Stromal cell of bone marrow (primary cell): ENCODE measurements at places on chromosomes 2 and 18.
A peak's percentile ranks its signal among the peaks of the same experiment; 100 is the strongest.

DNA sequence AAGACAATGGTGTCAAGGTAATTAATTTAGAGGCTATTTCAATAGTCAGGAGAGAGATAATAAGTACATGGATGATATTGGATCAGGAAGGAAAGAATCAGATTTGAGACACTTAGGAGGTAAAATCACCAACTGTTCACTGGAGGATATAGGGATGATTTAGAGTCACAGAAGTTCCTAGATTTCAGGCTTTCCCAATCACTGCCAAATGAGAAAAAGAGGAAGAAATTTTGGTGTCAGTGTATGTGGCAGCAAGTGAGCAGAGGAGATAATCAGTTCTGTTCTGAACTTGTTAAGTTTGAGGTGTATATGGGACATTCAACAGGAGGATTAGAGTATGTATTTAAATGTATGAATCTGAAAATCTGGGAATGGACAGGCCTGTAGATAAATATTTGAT is 640.4 kb downstream of the NR4A2 start:
- no peak for DNase-seq

- DNase-seq: no peak
These were observed 12.8 kb upstream of the ALPP start for GRCh38 chr2:232365621-232366321.

- DNase-seq: no peak
These were observed 45.6 kb downstream of the RAB27B start for GRCh38 chr18:54873884-54874255.

- no peak for DNase-seq
These were observed 18.5 kb upstream of the STEAP3 start for GRCh38 chr2:119205001-119205706.

- DNase-seq: no peak
These were observed 30.3 kb upstream of the SEC11C start for GRCh38 chr18:59109375-59109774.

DNA sequence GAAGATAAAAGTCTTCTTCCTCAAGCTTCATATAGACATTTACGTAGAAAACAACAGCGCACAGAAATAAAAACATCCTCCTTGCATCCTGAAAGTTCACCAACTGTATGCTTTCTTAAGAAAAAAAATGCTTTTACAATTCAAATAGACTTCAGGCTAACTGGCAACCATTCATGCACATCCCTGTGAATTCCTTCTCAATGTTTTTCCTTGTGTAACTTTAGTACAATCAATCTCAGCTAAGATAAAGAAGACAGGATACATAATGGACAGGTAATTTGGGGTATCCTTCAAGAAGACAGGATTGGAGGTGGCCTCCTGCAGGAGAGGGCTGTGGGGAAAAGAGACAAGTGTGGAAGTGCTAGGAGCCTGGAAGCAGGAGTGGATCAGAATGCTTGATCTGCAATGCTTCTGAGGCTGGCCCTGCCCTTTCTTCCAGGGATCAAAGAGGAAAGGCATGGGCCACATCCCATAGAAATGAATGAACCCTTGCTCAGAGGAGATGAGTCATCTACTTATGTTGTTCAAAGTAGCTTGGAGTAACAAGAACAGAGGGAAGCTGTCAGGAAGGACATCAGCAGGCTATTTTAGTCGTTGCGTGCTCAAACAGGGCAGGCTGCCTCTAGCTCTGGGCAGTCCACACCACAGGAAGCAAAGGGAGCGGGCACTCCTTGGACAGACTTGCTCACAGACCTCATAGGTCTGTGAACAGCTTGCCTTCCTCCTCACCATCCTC is 126.6 kb downstream of the TMEM131 start:
- peak; percentile 91 for DNase-seq

DNA sequence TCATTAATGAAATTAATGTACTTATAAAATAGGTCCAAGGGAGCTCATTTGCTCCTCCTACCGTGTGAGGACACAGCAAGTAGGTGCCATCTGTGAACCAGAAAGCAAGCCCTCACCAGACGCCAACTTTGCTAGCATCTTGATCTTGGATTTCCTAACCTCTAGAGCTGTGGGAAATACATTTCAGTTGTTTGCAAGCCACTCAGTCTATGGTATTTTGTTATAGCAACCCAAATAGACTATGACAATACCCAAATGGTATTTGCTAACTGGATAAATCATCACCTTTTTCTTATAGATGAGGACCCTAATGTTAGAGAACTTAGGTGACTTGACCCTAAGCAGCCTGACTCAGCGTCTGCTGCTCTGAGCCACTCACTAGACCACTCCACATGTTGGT is 379.6 kb downstream of the HRH4 start:
- DNase-seq: no peak

GRCh38 chr2:195445639-195446038 is 211.4 kb upstream of the SLC39A10 start:
- no peak for DNase-seq

DNA sequence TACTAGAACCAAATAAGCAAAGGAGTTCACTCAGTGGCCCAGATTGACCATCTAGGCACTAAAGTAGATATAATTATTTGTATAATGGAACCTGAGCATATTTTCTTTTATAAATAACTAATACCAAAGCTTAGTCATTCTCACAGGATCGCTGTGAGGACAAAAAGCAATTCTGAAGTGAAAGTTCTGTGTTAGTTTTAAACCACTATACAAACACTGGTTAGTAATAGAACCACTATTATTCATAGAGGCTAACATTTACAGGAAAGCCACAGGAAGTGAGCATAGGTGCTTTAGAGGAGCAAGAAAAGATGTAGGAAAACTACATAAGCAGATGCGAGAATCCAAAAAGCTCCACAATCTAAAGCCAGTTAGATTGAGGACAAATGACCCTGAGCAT is 364.7 kb downstream of the XIRP2 start:
- DNase-seq: no peak

GRCh38 chr18:9337873-9338272 is 3.3 kb downstream of the TWSG1 start:
- no peak for DNase-seq

GRCh38 chr2:234710587-234710986 is 213.7 kb upstream of the ARL4C start:
- DNase-seq: no peak

GRCh38 chr2:56325661-56326345 is 142.0 kb downstream of the CCDC85A start:
- no peak for DNase-seq

DNA sequence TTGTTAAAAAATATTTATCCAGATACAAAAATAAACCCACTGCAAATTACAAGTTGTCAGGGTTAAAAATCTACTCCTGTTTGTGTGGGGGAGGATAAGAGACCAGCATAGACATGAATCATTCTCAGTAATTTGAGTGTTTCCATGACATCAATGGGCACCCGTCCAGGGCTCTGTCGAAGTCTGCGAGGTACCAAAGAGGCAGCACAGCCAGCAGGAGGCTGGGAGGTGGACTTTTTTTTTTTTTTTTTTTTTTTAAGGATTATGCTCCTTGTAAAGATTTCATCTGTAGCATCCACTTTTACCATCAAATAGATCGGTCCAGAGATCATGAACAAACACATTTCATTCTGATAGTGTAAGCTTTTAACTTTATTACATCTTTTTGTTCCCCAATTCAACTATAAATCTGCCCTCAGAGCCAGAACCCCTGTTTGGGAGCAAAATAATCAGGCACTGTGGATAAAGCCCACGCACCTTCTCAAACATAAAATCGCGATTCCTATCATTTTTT is 182.0 kb downstream of the TCF4 start:
- peak; percentile 91 for DNase-seq
